Ecto neural progenitor cell (in vitro differentiated cells): ENCODE measurements at places on chromosomes 6 and 20.
A peak's percentile ranks its signal among the peaks of the same experiment; 100 is the strongest.

DNA sequence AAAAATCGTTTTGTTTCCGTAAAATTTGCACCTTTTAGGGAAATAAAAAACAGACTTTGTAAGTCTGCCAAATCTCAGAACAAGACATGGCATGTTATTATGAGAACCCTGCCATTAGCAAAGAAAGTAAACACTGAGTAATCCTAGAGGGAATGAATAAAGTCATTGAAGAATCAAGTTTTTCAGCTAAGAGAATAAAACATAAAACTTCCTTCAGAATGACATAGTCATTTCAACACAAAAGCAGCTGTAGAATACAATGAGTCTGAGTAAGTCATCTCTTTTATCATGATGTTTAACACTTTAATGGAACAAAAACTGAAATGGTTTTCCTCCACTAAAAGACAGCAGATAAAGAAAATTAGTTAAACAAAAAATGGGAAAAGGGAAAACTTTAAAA is 10.3 kb upstream of the DST start:
- no peak for DNase-seq

DNA sequence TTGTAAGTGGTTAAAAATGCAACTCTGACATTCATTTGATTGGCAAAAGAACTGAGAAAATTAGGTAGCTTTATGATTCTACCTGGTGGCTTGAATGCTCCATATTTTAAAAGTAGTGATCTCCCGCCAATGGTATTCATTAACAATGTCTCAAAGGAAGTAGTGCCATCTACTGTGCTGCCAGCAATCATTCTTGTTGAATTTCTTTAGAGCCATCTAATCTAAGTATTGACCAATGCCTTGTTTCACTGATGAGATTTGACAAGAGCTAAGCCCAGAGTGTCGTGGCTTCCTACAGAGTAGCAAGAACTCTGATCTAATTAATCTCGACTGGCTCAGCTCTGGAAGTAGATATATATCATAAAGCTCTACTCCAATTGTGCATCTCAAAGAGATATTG is 696.7 kb downstream of the C6orf118 start:
- DNase-seq = no peak

- no peak for DNase-seq
These were observed 65.3 kb downstream of the AFG1L start for GRCh38 chr6:108359901-108360882.

DNA sequence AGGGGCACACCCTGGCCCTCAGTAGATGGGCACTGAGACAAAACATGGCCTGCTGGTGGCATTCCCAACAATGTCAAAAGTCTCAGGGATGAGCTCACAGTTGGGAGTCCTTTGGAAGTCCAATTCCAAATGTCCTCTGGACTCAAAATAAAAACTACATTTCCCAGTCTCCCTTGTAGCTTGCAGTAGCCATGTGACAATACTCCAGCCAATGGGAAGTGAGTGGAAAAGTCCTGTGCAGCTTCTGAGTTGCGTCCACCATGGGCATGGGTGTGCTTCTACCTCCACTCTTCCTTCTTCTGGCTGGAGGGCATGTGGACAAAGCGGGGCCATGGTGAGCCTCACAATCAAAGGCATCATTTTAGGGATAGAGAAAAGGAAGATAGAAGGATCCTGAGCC is 5.8 kb upstream of the ADAM33 start:
- DNase-seq = no peak

DNA sequence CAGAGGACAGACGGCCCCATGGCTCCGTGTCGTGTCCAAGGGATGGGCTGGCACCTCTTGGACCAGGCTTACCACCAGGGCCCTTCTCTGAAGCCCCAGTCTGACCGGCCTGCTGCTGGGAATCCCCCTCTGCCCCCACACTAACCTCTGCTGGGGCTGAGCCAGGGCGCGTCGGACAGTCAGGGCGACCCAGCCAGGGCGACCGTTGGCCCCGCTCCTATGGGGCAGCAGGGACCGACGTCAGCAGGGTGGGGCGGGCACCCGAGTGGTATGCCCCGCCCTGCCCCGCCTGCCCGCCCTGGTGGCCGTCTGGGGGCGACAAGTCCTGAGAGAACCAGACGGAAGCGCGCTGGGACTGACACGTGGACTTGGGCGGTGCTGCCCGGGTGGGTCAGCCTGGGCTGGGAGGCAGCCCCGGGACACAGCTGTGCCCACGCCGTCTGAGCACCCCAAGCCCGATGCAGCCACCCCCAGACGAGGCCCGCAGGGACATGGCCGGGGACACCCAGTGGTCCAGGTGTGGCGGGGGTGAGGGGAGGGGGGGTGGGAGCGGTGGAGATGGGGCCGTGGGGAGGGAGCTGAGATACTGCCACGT is at the start of gene SLC17A9:
Gene SLC17A9 (plus strand): TSS at position 337 of the 595 bp plus-strand sequence. CDS start 122 bp downstream, at position 459.
- peak; percentile 78 for DNase-seq

DNA sequence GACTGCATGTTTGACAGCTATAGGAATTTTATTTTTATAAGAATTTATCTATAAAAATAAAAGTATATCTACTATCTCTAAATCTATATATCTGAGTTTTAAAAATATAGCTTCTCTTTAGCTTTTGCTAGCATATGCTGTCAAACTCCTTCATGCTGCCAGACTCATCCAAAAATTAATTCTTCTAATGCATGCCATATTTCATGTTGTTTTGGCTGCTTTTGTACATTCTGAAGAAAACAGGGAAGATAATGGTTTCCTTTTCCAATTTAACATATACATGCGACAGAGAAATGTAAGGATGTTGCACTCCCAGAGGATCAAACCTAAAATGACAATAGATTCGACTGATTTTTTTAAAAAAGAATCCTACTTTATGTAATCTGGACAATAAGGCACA is 577.2 kb upstream of the FLRT3 start:
- no peak for DNase-seq

DNA sequence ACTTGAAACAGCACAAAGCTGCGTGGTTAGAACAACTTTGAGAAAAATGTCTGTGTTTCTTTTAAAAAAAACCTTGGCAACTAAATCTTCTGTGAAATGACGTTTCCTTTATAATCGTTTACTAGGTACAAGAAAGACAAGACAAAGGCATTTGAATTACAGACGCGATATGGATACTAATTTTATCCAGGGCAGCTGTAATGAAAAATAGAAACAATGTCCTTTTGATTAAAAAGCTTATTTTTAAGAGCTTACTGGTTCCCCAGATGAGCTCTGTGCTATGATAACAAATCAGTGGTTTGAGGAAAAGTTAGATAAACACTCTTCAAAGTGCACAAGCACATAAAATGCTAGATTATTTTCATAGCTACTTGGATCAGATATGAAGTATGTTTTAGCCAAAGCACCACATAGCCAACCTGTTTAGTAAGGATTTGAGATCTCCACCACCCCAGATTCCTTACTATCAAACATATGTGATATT is 1.6 kb upstream of the SYNCRIP start:
- DNase-seq = no peak

DNA sequence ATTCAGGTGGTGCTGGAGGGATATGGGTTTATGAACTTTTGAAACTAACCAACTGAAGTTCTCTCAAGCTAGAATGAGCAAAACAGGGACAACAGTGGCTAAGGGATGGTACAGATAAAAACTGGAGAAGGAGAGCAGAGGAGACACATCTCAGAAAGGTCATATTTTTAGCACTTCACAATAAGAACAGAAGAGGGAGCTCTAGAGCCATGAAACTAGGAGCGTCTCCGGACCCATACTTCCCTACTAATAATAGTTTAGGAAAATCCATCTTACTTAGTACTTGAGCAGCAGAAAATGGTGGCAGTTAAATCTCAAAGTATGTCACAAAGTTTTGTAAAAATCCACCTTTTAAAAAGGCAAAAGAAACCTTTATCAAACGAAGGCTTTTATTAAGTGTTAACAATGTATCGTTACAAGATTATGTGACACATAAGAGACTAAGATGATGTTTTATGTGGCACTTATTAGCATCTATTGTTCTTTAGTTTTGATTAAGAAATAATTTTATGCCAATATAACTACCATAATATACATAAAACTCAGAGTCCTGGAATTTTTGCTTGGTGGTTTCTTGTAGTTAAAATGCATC is 278.6 kb downstream of the TBC1D32 start:
- DNase-seq = no peak

DNA sequence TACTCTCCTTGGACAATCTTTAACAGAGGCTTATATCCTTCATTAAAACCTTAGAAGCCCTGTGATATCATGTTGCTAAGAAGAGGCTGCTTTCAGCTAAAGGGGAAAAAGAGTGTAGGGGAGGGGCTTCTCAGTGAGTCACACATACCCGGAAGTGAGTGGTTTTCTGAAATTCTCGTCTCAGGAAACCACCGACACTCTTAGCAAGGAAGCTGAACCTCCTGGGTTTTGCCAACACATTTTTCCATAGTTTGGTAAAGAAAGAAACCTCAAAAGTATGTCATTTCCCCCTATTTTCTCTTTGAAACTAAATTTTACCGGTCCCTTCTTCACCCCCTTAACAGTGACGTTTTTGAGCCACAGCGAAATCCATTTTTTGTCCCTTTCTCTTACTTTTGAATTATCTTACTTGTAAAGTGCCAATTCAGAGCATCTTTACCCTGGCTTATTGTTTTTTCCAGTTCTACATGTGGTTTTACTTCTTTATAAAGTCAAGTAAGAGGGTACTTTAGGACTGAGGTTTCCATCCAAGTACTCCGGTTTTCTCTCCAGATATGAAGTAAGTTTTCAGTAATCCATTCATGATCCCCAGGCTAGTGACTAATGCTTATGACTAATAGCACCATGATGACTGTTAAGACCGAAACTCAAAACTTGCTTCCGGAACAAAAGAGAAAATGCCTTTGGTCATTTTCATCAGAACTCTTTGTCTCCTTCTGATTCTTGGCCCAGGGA is 219.3 kb downstream of the ARHGAP18 start:
- DNase-seq = no peak

DNA sequence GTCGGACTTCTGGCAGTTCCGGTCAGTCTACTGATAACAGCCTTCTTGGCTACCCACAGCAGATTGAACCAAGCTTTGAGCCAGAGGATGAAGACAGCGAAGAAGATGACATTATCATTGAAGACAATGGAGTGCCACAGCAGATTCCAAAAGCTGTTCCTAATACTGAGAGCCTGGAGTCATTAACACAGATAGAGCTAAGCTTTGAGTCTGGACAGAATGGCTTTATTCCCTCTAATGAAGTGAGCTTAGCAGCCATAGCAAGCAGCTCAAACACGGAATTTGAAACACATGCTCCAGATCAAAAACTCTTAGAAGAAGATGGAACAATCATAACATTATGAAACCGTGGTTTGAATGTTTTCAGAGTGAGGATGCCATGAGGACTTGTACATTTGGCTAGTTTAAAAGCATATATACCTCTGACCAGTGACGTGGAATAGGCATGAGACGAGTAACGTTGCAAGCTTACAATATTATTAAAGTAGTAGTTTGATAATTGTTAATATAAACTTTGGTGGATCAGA is 18.8 kb downstream of the PARD6B start:
- DNase-seq = peak; percentile 15

DNA sequence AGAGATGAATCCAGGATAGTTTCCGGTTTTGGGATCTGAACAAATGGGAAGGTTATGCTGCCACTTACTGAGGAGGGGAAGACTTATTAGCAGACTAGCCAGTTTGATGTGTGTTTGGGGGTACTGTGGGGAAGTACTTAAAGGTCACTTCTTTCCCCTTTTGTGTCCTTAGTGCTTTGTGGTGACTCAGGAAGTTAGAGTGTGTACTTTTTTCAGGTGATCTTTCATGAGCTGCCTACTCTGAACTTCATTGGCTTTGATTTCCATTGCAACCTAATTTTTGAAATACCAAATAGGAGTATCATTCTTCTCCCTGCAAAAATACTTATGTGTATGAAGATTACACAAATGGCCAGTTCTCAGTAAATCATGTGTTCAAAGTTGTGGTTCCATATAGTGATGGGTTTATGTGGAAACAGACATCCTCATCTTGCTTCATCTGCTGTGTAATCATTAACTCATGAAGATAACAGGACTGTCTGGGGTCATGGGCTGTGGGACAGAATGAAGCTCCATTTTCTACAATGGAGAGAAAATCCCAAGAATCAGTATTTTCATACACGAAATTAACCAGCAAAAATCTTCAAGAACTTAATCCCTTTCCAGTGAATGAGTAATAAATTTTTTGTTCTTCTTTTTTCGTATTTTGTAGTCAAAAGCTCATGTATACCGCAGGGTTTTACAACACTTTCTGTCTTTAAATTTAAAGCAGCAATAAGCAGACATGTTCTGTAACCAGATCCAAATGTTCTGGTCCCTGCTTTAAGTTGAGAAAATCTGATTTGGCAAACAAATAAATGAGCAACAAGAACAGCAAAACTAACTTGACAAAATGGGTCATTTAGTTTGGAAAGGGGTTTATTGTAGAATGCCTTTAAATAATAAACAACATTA is 272.2 kb upstream of the FLRT3 start:
- DNase-seq = no peak

GRCh38 chr20:20017844-20018185 is 653 bp downstream of the NAA20 start:
- DNase-seq = no peak

GRCh38 chr6:90460051-90460450 is 126.8 kb downstream of the MAP3K7 start:
- no peak for DNase-seq

DNA sequence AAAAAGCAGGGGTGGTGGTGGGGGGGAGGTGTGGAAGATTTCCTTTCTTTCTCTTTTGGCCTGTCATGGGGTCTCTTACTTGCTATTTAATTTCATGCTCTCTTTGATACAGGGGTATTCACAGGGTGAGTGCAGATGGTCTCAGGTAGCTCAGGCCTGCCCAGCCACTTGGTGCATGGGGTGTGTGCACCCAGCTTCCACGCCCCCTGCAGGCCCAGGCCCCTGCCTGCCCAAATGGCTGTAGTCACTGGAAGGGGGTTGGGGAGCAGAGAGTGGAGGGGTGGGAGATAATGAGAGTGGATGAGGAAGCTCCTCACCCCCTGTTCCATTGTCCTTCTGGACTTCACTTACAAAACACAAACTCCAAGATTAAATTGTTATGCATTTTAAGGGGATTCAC is 133.6 kb upstream of the SGK1 start:
- DNase-seq = no peak

- DNase-seq = no peak
These were observed 24.3 kb upstream of the FLRT3 start for GRCh38 chr20:14361509-14362345.

DNA sequence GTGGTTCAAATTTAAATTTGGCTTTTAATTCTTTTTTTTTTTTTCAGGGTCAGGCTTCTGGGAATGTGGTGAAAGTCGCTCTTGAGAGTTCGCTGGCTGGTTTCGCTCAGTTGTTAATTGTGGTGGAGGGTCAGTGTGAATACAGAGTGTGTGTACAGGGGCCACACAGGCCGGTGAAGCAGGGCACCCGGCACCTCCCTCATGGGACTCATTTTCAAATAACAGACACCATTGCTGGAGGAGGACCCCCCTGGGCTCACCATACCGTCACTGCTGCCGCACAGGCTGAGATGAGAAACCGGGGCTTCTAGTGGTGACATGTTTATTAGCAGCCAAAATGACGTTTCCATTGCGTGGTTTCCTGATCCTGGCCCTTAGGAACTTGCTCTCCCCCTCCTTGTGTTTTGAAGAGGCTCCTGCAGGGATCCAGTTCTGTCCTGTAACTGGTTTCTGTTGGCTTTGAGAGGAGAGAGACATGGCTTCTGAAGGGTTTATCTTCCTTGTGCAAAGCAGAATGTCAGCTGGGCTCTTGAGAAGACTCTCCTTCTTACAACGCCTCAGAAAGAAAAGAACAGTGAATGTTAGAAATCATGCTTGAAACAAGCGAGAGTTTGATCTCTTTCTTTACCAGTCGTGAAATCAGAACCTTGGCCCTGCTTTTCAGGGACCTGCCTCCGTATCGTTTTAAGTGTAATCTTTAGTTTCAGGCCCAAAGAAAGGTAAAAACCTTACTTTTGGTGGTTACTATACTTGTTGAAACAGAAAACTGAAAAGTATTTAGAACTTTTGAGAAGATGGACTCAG is 37.8 kb downstream of the DUSP22 start:
- DNase-seq = no peak
